ENCODE measurements at places on chromosomes 5 and 9.

- DNase-seq = no peak
Measured at GRCh38 chr5:152701305-152701949, 296.3 kb upstream of the NMUR2 start.

DNA sequence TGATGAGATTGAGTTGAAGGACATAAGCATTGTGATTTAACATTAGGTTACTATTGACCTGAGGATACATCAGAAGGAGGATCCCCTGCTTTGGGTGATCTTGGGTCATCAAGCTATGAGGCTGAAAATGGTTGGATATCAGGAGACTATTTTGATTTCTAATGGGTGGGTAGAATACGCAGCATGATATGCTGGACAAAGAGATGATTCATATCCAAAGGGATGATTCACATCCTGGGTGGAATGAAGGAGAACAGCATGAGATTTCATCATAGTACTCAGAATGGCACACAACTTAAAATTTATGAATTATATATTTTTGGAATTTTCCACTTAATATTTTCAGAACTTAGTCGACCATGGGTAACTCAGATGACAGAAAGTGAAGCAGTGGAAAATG, 1759.5 kb upstream of the C9orf72 start:
- peak; percentile 29 for DNase-seq

DNA sequence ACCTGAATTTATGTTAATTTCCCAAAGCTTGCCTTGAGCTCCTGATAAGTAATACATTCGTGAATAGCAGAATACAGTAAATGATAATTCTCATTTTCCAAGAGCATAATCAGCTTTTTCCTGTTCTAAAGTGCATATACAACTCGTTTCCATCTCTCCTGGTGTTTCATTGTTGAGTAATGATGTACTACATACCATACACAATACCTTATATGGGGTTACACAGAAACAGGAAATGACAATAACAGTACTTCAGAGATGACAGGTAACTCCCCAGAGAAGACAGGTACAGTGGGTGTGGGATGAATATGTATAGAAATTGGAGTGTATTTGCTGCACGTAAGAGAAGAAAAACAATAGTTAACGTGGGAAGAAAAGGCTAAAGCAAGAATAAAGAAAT, 287.1 kb downstream of the TENT4A start:
- DNase-seq = no peak

DNA sequence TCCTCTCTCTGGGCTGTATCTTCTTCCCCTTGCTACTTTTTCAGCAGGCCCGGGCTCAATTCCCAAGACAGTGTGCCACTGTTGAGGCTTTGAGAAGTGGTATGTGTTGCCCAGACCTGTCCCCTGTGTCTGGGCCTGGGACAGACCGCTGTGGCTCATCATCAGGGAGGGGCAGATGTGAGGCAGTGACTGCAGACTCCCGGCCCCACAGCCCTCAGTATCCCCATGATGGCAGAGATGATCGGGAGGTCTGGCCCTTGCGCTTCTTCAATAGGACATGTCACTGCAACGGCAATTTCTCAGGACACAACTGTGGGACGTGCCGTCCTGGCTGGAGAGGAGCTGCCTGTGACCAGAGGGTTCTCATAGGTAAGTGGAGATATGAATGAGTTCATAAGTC, 828 bp downstream of the TYRP1 start:
- no peak for DNase-seq

DNA sequence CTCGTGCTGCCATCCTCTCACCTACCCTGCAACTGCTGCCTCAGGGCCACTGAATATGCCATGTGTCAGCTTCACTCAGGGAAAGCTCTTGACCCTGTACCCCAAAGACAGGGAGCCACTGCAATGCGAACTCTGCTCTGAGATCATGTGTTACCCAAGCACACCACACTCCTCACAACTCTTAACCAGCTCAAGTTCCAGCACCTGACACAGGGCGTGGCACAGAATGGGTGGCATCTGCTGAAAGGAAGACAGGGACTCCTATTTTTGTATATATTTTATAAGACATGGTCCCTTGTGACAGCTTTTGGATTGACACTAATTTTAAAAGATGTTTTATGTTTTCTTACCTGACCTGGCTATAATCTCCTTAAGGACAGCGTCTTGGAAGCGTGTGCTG, 10.7 kb downstream of the PHYKPL start:
- DNase-seq = no peak

DNA sequence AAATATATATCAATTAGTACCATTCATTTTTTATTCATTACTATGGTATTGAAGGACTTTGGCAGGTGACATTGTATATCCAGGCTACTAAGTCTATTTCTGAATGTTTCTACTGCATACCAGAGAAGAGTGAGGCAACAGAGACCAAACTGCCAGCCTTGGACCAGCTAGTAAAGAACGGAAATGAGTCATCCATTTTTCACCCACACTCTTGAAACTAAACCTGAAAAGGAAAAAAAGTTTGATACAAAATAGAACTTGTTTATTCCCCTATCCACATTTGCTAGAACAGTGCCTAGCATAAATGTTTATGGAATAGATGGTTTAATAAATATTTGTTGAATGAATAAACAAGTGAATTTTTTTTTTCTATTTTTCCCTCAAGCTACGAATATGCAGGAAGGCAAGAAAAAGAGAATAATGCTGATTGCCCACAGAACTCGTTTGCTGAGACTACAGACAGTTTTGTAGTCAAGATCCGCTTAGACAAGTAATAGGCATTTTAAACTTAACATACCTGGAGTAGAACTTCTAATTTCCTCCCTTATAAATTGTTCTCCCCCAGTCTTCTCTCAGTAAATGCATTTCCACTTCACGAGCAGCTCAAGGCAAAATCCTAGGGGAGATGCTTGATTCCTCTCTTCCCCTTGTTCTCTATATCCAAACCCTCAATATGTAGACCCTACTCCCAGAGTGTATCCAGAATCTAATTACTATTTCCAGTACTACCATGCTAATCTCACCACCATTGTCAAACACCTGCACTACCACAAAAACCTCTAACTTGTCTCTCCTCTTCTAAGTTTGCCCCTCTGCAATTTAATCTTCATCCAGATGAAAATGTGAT, 146.2 kb upstream of the RASA1 start:
- DNase-seq = peak; percentile 95

DNA sequence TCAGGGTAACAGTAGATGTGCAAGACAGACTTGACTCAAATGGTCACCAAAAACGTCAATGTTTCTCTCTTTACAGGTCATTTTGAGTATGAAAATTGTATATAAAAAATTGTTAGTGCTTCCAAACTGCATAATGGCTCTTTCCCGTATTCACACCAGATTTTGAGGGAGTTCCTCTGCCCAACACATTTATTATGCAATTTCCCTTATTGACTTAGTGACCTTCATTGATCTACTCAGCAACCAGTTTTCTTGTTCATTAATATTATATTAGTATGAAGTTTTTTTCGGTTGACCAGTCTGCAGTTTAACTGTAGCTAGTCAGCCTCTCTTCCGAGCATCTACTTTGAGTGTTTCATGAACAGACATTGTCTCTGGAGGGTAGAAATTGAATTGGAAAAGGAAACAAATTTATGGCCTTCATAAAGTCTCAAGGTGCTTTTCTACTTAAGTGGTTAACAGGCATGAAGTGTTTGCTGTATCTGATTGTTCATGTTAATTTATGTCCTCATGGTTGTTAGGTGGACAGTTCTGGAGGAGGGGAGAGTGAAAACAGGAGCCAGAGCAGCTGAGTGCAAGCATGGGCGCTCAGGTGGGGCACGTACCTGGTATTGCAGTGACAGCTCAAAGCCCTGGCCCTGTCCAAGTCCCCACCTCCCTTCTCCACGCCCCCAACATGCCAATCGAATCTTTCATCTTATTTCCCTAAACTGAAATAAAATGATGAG, 240.2 kb downstream of the RFK start:
- DNase-seq = no peak

GRCh38 chr5:151770383-151771258, 1.1 kb upstream of the G3BP1 start:
- DNase-seq = peak; percentile 79

GRCh38 chr5:29984156-29984540, 1209.3 kb upstream of the CDH6 start:
- no peak for DNase-seq

DNA sequence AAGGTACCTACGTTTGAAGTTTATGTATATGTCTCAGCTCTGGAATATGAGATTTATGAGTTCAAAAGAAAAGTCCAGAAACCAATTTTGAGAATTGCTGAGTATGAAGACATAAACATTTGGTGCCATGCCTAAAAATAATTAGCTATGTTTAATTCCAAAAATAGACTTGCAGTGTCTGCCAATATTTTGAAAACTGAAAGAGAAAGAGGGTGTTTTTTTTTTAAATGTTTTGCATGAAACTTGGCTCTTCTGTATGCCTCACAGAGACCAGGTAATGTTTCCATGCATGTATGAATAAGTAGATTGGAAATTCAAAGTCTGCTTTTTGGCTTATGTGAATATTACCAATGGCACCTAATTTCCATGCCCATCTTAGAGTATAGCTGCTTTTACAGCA, 634.4 kb upstream of the C9orf72 start:
- no peak for DNase-seq

GRCh38 chr9:135785013-135785575, 83.1 kb downstream of the KCNT1 start:
- no peak for DNase-seq

DNA sequence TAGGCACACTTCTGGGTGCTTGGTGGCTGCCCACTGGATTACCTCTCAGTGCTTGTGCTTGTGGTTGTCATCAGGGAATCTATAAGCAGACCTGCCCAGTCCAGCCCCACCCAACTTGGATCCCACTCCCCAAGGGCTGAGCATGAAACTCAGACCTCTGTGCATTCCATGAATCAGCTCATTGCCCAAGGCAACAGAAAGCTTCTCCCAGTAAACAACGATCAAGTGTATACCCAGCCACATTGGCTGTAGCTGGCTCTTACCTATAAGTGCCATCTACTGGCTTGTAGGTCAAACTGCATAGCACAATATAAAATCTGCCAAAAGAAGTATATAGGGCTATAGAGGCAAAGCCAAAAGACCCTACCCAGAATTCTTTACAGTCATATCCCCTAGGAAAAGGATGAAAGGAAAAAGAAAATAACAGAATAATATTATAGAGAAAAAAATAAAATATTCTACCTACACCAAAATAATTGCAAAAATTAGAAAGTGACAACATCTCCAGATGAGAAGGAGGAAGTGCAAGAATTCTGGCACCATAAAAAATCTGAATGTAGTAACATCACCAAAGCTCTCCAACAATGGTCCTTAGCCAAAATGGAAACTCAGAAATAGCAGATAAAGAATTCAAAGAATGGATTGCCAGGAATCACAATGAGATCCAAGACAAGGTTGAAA, 321.0 kb upstream of the TRPC7 start:
- DNase-seq = peak; percentile 37

GRCh38 chr5:26889815-26890214, 148.6 kb downstream of the CDH9 start:
- no peak for DNase-seq

- peak; percentile 71 for DNase-seq
Measured at GRCh38 chr5:163504079-163504931, 1.1 kb upstream of the MAT2B start.

DNA sequence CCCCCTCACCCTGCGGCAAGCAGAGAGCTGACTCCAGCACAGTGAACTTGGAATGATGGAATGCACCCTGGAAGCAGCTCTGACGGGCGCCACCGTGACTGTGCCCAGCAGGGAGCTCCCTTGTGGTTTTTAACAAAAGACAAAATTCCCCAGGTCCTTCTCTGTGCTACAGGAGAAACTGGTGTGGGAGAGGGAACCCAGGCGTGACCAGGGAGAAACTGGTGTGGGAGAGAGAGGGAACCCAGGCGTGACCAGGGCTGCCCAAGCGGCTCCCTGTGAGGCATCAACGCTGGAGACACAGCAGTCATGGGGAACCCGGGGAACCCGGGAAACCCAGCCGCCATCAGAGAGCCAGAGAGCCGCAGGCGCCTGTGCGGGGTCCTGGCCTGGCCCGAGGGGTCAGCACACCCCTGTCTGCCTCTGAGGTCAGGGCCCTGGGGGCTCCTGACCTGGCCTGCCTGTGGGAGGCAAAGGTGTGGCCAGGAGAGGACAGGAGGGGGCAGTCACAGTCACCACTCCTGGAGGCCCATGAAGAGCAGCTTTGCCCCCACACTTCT, 3.1 kb upstream of the AHRR start:
- peak; percentile 18 for DNase-seq

DNA sequence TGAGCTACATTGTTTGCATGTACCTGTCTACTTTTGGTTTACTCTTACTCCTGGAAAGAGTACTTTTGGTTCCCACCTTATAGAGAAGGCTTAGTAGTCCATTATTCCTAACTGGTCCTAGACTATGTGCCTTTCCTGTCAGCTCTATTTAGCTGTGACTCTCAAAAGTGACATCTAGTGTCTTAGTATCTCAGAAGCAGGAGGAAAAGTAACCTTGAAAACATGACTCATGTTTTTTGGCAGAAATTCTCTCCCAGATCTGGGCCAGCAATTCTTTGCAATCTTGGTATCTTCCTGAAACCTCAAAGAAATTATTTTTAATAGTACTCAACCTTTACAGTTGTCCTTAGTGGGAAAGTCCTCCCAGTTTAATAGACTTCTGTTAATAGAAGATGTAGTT, 691.7 kb upstream of the SEMA6A start:
- peak; percentile 16 for DNase-seq

GRCh38 chr9:98289614-98290201, 34.3 kb upstream of the TBC1D2 start:
- DNase-seq = no peak

GRCh38 chr9:6632516-6633183, 12.9 kb downstream of the GLDC start:
- DNase-seq = no peak

DNA sequence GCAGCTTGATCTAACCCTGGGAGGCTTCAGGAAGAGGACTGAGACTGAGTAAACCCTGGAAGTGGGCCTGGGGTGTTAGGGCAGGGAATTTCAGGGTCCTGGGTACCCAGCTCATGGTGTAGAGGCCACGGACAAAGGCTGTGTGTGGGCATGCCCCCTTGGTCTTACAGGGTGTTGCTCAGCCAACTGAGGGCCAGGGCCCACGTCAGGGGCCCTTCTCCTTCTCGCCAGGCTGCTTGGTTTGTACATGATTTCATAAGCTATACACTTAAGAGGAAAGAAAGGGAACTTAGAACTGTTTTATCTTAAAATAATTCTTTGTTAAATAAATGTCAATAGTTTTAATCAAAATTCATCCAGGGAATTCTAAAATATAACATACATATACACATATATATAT, 95.4 kb downstream of the TLE4 start:
- no peak for DNase-seq

DNA sequence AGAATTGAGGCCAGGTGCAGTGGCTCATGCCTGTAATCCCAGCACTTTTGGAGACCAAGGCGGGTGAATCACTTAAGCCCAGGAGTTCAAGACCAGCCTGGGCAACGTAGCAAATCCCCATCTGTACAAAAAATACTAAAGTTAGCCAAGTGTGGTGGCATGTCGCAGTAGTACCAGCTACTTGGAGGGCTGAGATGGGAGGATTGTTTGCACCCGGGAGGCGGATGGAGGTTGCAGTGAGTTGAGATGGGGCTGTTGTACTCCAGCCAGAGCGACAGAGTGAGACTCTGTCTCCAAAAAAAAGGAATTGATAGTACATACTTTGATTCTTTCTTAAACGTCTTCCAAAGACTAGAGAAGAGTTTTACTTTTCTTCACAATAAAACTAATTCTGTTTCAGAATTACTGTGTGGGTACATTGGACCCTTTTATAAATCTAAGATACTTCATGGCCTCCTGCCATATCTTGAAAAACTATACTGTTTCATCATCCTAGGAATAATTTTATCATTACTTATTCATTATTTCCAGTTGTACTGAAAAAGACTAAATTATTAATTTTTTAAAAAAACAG, 132.0 kb upstream of the GRHPR start:
- DNase-seq = no peak

- peak; percentile 76 for DNase-seq
Measured at GRCh38 chr9:100104314-100104713, 5.3 kb downstream of the INVS start.

Measured in iris pigment epithelial cell (primary cell).